T-helper 17 cell (primary cell): ENCODE measurements at places on chromosomes 7 and 10.

- no peak for DNase-seq
Observed at GRCh38 chr10:112374724-112375541, 1.0 kb downstream of the ACSL5 start.

- DNase-seq = no peak
Observed at GRCh38 chr7:22255342-22255741, 101.6 kb downstream of the RAPGEF5 start.

DNA sequence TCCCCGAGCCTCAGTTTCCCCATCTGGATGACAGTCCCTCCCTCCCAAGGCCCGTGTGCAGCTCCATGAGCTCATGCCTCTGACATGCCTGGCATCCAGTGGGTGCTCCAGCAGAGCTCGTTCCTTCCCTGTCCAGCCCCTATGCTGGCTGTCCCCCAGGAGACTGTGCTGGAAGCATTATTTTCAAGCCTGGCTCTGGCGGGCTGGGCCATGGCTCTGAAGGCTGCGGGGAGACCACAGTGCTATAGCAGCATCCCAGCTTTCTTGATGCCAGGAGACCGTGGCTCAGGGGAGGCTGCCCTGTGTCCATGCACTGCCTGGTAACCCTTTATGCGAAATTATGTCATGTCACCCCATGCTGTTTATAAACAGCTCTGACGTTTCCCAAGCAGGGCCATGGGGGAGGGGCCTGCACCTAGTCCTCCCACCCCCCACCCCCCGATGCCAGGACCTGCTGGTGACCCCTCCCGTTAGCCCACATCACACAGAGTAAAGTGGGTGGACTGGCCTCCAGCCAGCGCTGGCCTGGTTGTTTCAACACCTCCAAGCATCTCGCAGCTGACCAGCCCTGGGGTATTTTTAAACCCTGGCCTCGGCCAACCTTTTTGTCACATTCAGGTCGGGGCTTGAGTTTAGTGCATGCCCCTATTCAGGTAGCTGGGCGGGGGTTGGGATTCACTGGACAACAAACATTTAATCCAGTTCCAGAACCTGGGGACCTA lies 105.9 kb upstream of the ZNF716 start:
- no peak for DNase-seq

- DNase-seq = no peak
Observed at GRCh38 chr10:121171825-121172787, 320.9 kb downstream of the WDR11 start.

GRCh38 chr7:150988230-150989226 lies 2.3 kb upstream of the NOS3 start:
- peak; percentile 58 for DNase-seq

- DNase-seq = no peak
Observed at GRCh38 chr10:79044036-79044632, 24.6 kb upstream of the ZMIZ1 start.

DNA sequence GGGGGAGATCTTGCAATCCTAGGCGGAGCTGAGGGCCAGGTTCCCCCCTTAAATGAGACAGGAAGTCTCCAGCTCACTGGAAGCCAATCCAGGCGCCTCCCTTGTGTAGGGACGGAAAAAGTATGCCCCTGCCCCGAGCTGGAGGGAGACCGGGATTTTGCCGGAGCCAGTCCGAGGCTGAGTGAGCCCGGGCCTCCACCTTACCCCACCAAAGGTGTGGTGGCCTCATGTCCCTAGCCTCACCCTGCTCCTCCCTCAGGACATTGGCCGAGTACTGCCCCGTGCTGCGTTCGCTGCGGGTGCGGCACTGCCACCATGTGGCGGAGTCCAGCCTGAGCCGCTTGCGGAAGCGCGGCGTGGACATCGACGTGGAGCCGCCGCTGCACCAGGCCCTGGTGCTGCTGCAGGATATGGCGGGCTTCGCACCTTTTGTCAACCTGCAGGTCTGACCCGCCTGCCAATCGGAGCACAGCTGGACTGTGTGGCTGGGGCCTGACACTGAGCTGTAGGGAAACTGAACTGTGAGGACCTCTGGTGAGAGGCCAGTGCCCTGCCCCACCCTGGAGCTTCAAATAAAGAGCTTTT lies 2.0 kb downstream of the FBXL15 start:
- DNase-seq = no peak

GRCh38 chr7:77416621-77417371 lies 647 bp upstream of the GSAP start:
- no peak for DNase-seq

GRCh38 chr7:99499371-99499720 lies 735 bp downstream of the ZNF394 start:
- no peak for DNase-seq

GRCh38 chr7:135771961-135772638 lies 23.5 kb upstream of the FAM180A start:
- DNase-seq = no peak

GRCh38 chr7:139763330-139763729 lies 14.5 kb downstream of the HIPK2 start:
- DNase-seq = no peak

GRCh38 chr10:70997236-70997635 lies 108.9 kb upstream of the PCBD1 start:
- no peak for DNase-seq

DNA sequence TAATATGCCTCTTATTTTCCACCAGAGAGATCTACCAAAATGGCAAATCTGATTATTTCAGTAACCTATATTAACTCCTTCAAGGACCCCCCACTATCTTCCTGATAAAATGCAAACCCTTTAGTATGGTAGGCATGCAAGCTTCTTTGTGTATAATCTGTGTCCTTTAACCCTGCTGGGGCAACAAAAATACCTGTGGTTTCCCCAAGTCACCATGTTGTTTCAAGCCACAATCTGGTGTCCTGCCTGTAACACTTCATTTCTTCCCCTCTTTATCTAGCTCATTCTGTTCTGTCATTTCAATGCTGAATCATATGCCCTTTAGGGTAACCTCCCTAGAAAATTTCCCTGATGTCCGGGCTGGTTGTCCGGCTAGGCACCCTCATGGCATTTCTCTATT lies 5.3 kb downstream of the CALCR start:
- no peak for DNase-seq

- no peak for DNase-seq
Observed at GRCh38 chr7:74380720-74381119, 73.0 kb upstream of the GTF2IRD1 start.

DNA sequence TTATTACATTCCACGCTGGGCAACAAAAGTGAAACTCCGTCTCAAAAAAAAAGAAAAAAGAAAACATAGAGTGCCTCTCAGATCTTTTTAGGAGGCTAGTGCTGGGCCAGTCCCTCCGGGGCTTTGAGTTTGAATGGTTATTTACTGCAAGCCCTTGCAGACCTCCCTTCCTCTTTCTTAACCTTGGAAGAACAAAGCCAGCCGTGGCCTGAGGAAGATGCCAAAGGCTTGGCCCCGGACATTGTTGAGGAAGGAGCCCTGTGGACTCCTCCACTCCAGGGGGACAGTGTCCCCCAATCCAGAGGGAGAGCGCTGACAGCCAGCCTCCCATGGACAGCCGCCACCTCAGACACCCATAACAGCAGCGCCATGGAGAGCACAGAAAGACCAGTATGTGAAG lies 5.0 kb downstream of the TSPAN33 start:
- no peak for DNase-seq

DNA sequence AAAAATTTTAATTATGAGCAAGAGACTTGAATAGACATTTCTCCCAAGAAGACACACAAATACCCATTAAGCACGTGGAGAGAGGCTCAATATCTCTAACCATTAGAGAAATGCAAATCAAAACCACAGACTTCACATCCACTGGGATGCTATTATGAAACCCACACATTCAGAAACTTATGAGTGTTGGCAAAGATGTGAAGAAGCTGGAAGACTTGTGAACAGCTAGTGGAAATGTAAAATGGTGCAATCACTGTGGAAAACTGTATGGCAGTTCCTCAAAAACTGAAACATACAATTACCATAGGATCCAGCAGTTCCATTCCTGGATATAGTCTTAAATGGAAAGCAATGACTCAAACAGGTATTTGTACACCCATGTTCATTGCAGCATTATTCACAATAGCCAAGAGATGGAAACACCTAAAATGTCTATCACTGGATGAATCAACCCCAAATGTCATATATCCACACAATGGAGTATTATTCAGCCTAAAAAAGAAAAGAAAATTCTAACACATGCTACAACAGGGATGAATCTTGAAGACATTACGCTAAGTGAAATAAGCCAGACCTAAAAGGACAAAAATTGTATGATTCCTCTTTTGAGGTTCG lies 53.5 kb upstream of the FRMD4A start:
- DNase-seq = no peak

- no peak for DNase-seq
Observed at GRCh38 chr7:158655931-158656441, 48.6 kb downstream of the NCAPG2 start.

DNA sequence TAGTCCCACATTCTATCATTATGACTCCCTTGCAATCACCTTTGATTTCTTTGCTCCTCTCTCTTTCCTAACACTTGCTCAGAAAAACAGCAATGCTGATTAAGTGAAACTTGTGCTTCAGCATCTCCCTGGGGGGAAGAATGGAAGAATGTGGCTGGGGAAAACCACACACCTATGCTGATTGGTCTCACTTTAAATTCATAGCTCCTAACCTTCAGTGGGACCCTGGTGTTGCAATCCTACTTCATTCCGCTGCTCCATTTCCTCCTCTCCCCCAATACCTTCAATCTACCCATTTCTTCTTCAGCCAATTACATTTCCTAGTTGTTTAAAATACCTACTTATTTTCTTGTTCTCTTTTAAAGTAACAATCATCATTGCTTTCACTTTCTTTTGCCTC lies 1166.7 kb upstream of the C7orf33 start:
- DNase-seq = no peak

DNA sequence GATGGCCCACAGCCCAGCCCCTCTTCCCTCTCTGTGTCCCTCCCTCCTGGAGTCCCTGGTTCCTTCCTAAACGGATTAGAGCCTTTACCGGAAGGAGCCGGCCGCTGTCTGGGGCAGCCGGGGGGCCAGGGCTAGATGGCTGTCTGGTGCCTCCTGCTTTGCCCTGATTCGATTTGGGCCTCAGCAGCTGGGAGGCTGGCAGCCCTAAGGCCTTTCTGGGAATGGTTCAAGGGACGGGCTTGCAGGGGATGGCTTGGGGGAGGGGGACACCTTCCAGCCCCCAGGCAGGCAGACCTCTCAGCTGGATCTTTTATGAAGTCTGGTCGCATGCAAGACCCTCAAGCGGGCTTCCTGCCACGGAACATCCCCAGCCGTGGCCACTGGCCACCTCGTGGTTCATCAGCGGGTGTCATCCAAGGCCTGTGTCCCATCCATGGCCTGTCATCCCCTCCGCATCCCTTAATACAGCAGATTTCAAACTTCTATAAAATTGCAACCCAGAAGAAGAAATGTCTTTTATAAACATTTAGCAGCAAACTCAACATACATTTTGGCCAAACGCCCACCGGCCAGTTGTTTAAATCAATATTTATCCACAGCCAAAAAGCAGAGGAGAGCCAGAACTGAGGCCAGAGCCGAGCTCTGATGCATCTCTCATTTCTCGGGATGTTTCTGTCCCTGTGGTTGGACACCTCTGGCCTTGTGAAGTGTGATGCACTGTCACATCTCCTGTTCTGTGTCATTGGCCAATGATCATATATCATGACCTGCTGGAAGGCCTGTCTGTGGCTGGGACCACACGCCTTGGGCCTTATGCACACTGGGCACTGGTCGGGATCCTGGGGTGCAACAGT lies 52.0 kb downstream of the GTF2IRD1 start:
- DNase-seq = no peak
